ENCODE measurements at places on chromosomes 2 and 18.

DNA sequence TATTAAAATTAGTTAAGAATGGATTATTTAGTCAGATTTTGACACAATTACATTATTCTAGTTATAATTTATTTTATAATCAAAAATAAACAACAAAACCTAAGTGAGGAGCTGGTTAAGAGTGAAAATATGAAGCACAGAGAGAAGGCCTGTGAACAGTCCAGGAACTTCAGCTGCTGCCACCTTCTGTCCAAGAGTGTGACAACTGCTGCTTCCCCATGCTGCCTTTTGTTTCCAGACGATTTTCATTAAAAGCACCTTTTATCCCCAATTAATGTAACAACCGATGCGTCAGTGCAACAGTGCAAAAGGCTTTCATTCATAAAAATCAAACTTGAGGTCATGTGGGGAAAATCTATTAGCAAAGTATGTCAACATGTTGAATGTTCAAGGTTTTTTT lies 363.6 kb downstream of the CTNNA2 start:
- DNase-seq, result no peak

DNA sequence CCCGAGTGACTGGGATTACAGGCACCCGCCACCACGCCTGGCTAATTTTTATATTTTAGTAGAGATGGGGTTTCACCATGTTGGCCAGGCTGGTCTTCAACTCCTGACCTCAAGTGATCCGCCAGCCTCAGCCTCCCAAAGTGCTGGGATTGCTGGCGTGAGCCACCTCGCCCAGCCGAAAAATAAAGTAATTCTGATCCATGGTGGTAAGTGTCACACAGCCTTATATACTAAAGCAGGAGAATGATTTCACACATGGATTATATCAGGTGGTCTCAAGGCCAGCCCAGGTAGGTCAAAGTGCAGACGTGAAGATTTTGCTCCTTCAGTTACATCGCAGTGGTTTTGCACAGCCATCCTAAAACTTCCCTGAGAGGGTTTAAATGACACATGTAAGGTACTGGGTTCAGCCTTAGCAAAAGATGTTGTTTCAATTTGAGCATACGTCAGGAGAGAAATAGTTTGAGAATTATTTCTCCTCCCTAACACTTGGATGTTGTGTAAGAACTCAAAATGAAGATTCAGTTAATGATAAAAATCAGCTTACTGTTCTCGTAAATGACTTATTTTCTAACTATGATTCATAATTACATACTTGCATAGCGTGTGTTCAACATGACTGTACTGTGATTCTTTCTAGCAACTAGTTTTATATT lies 93.0 kb upstream of the SLC39A10 start:
- DNase-seq, result no peak

DNA sequence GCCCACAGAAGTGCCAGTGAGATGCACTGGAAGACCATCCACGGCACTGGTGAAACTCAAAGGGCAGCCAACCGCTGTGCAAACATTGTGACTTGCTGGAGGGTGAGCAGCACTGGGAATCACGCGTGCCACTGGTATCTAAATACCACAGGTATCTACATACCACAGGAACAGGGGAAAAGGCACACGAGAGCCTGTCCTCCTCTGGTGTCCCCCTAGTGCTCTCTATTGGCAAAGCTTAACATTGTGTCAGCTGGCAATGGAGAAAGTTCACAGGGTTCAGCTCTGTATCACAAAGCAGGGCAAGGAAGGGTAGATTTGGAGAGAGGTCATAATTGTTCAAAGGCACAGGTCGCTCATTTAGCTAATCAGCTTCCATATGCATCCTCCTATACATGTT lies 12.6 kb upstream of the SEC11C start:
- no peak for DNase-seq

- no peak for DNase-seq
Measured at GRCh38 chr18:58139459-58140386, 95.7 kb downstream of the NEDD4L start.

GRCh38 chr2:8021921-8022320 lies 659.9 kb upstream of the ID2 start:
- DNase-seq, result no peak

- DNase-seq, result no peak
Measured at GRCh38 chr2:234723400-234723799, 226.5 kb upstream of the ARL4C start.

- no peak for DNase-seq
Measured at GRCh38 chr2:950080-950966, at the start of gene SNTG2. TSS of gene SNTG2 (plus strand) at chr2:950849. CDS start at chr2:950997, 148 bp downstream.

- no peak for DNase-seq
Measured at GRCh38 chr18:67132919-67133318, 383.6 kb downstream of the DSEL start.

GRCh38 chr2:61887717-61888266 lies 664 bp downstream of the CCT4 start:
- peak; percentile 55 for DNase-seq

DNA sequence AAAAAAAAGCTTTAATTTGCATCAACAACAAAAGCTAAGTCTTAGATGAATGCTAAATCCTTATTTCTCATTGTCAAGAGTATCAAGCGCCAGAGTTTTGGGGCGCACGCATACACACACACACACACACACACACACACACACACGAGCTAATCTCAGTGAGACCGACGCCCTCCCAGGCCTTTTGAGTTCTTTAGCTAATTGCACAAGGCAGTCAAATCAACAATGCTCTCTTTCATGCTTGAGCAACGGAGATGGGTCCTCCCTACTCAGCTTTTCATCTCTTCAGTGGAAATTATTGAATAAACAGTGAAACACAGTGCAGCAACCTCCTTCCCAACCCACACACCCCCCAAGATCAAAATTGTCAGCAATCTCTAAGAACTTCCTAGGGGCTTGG lies 19.2 kb downstream of the GKN1 start:
- no peak for DNase-seq

DNA sequence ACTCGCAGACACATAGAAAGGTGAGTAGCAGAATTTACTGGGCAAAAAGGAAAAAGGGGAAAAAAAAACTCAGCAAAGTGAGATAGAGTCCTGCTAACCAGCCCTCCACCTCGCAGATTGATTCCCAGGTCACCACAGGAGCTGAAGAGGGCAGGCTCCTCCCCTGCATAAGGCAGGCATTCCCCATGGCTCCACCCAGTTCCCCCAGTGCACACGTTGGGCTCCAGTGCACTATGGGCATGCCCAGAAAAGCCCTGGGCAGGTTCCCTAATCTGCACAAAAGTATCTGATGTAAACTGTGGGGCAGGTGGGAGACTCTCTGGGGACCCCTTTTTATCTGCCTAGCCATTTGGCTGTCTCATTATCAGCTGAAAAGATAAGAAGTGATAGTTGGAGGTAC lies 461.2 kb upstream of the TMEFF2 start:
- no peak for DNase-seq

GRCh38 chr2:6309415-6310255 lies 556.1 kb downstream of the CMPK2 start:
- no peak for DNase-seq

- DNase-seq, result no peak
Measured at GRCh38 chr2:143524559-143525401, 395.6 kb downstream of the ARHGAP15 start.

DNA sequence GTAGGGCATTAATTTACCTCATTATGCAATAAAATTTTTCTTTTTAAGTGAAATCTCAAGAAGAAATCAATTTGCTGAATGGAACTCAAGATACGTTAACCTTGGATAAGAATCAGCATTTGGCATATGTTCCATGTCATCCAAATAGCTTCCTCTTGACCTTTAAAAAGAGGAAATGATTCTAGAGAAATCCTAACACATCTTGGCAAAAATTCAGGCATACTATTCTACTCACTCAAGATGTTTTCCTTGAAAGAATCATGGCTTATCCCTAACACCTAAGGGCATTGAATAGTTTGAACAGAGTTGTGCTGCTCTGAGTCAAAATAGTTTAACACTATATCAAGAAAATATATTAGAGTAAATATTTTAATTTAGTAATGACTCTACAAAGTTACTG lies 678.0 kb downstream of the EPHA4 start:
- no peak for DNase-seq

- no peak for DNase-seq
Measured at GRCh38 chr2:120452945-120453634, 107.2 kb downstream of the INHBB start.

- no peak for DNase-seq
Measured at GRCh38 chr2:48540237-48540935, 10.4 kb downstream of the STON1 start.

- DNase-seq, result no peak
Measured at GRCh38 chr2:145287736-145288135, 767.8 kb upstream of the ZEB2 start.

- peak; percentile 2 for DNase-seq
Measured at GRCh38 chr18:46407486-46408166, 249.4 kb downstream of the LOXHD1 start.

- DNase-seq, result no peak
Measured at GRCh38 chr2:187971893-187972292, 319.8 kb upstream of the GULP1 start.

GRCh38 chr2:96733931-96734330 lies 5.9 kb downstream of the LMAN2L start:
- no peak for DNase-seq

- no peak for DNase-seq
Measured at GRCh38 chr2:1370461-1370860, 42.8 kb upstream of the TPO start.

- no peak for DNase-seq
Measured at GRCh38 chr2:235690082-235690808, 196.4 kb downstream of the AGAP1 start.

- no peak for DNase-seq
Measured at GRCh38 chr2:240956935-240957655, 41.3 kb upstream of the SNED1 start.

GRCh38 chr2:190791976-190792575 lies 88.5 kb upstream of the GLS start:
- DNase-seq, result no peak

DNA sequence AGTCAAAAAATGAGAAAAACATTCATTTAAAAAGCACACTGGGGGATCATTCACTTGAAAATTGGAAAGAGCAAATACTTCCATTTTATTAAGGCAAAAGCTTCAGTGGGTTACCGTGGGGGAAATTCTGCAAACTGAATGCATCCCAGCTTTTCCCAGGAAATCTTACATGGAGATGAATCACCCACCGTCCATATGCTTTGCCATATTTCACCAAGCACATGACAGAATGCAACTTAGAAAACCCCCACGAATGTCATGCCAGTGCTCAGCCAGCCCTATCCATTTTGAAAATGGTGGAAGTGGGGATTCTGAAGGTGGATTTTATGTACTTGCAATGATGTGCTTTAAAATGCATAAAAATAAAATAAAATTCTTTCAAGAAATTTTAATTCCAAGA lies 485.5 kb upstream of the ID2 start:
- no peak for DNase-seq

DNA sequence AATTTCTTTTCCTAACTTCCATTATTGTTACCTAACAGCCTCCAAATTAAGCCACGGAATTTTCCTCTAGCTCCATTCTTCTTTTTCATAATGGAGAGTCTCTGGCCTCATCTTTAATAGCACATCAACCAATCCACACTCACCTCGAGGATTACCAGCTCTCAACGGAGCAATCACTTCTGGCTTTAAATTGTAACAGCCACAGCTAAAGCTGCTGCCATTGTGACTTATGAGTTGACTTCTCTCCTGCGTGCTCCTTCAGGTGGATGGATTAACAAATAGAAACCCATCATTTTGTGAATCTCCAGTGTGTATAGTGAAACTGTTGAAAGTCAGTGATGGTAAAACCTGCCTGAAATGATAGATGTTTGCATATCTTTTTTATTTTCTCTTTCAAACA lies 24.9 kb upstream of the SLC5A7 start:
- DNase-seq, result no peak

DNA sequence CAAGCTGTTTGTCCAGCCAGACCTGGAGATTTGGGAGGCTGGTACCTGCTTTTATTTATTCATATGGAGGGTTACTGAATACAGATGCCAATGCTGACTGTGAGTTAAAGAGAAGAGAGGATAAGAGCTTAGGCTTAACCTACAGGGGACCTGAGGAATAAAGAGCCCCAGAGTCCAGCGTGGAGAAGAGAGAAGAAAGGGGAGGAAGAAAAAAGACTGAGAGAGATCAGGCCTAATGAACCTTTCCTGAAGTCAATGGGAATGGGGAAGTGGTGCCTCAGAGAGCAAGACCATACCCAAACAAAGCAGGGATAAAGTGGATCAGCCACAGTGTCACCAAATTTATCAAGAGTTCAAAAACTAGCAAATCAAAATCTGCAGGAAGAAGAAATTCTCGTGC lies 348.6 kb upstream of the KCNH7 start:
- DNase-seq, result no peak

- DNase-seq, result peak; percentile 61
Measured at GRCh38 chr2:118865106-118865505, 17.7 kb upstream of the EN1 start.

DNA sequence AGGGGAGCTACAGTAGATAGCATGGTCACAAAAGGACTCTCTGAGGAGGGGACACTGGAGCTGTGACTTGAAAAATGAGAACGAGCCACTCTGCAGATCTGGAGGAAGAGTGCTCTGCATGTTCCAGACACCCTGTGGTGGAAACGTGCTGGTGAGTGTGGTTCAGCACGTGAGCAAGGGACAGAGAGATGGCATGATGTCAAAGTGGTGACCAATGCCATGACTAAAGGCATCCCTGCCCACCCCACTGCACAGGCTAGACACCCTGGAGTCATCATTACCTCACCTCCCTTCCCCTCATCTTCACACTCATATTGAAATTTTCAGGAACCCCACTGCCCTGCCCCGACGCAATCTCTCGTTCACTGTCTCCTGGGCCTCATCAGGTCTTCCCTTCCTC lies 56.5 kb downstream of the SLC4A5 start:
- DNase-seq, result no peak
